ENCODE measurements at places on chromosomes 13 and 19.

GRCh38 chr13:91904005-91904404, 505.6 kb downstream of the GPC5 start:
- no peak for DNase-seq

GRCh38 chr19:16671652-16672274, 10.8 kb downstream of the TMEM38A start:
- no peak for DNase-seq

DNA sequence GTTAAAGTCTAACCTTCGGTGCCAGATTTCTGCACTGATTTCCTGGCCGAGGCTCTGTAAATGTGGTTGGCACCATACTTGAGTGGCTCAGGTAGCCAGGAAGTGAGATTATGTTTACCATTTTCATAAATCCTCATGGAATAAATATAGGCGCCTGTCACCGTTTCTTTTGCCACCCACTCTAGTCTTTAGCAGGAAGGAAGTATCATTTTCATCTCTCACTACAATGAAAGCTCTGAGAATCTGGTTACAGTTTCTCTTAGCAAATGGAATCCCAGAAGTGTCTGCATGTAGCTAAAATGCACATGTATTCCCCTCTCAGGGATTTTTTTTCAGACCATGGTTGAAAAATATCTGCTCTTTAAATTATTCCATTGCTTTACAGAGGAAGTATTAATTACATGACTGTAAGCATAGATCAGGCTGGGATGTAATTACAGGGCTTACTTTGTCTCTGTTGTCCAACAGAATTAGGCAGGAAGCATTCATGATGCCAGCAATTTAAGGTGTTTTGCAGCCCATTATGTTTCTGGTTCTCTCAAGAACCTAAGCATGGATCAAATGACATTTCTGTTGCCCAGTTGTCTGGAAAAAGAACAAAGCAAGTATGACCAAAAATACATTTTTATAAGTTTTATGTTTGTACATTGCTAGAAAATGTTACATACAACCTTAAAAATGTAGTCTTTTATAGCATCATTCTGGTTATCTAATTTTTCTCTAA, 221.7 kb upstream of the SPRY2 start:
- no peak for DNase-seq

GRCh38 chr19:13670846-13671245, 93.5 kb upstream of the MRI1 start:
- no peak for DNase-seq

GRCh38 chr13:41312176-41312500, 1.1 kb downstream of the NAA16 start:
- peak; percentile 53 for DNase-seq

DNA sequence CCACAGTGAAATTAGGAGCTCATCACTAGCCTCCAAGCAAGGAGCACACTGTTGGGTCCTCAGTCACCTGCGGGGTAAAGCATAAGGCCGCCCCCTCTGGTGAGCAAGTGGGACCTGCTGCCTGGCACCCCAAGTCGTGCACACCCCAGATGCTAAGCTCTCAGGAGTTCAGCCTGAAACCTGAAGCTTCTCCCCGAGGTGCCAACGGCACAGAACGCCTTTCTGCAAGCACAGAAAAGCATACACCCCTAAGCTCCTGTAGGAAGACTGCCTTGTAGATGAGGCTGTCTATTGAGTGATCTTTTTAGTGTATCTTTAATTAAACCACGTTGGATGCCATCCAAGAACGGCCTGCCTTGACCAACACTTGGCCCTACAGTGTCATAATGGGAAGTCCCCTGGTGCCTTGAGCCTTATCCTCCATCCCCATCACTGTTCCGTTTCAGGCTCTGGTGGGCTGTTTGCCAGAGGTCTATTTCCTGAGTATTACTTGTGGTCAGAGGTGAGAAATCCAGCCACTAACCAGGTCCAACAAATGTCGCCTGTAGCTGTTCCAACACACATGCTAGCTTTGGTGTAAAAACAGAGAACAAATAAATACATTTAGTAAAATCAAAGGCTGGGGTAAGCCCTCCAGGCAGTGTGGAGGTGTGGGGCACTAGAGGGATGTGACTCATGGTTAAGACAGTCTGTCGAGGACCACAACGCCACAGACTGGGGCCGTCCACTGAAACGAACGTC, 44.8 kb downstream of the C13orf42 start:
- DNase-seq: peak; percentile 19

- no peak for DNase-seq
Observed at GRCh38 chr13:106494506-106494905, 41.0 kb downstream of the EFNB2 start.

- DNase-seq: peak; percentile 5
Observed at GRCh38 chr13:95713651-95714050, 36.7 kb downstream of the DNAJC3 start.

- DNase-seq: no peak
Observed at GRCh38 chr13:104837756-104838155, 1697.7 kb downstream of the EFNB2 start.

GRCh38 chr19:1747285-1748114, 5.8 kb upstream of the ONECUT3 start:
- peak; percentile 91 for DNase-seq

DNA sequence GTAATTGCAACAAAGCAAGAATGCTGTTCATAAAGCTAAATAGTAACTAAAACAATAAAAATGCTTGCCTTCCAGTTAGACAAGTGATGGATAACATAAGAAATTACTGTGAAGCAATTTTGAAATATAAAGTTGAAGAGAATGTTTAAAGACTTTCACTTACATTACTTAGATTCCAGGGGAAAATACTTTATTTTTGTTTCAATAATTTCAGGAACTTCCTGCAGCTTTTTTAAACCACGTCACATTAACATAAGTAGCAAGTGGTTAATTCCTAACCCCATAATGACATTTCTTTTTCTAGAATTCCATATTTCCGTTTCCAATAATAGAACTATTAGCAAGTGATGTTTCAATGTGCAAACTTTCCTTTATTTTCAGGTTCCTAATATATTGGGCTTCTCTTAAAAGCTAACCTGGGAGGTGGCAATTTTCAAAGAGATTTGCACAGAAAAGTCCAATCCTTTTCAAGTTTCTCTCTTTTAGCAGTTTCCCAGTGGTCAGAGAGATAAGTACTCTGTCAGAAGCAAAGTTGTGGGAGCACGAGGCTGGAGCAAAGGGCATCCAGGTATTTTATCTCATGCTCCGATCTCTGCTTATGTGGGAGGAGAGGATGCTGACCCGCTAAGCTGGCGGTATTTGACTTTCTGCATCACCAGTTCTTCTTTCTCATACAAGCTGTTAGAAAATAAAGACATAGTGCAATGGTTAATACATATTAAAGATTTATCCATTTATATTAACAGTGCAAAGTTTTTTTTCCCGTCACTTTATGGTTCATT, 1025.3 kb downstream of the EFNB2 start:
- DNase-seq: no peak

GRCh38 chr13:84985860-84986259, 813.4 kb downstream of the SLITRK6 start:
- no peak for DNase-seq

DNA sequence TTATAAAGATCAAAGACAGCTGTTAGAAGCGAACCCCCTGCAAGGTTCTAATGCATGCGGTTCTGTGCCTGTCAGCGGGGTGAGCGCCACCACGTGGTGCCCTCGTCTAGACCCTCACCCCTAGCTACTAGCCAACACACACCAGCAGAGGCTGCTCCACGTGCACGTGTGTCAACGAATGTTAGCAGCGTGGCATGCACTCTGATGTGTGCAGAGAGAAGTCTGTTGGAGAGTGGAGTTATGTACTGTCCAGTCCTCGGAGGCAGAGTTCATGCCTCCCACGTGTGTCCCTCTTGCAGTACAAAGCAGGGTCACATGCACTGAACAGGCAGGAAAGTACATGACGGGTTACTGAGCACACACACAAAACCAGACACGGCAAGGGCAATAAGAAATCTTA, 75.0 kb upstream of the SLC15A1 start:
- DNase-seq: no peak

- no peak for DNase-seq
Observed at GRCh38 chr19:11069561-11069960, 19.7 kb upstream of the LDLR start.

- DNase-seq: no peak
Observed at GRCh38 chr13:37729876-37730275, 131.3 kb upstream of the POSTN start.

DNA sequence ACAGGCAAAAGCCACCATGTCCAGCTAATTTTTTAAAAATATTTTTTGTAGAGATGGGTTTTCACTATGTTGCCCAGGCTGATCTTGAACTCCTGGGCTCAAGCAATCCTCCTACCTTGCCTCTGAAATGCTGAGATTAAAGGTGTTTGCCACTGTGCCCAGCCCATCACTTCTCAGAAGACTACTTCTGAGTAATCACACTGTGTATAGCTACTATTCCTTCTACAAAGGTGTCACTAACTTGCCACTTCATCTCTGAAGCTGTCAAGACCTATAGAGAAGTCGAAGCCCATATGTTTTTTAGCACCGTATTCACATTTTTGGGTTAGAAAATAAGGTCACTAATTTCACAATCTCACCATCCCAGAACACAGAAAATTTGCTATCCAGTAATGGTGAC, 36.0 kb upstream of the FNDC3A start:
- no peak for DNase-seq

DNA sequence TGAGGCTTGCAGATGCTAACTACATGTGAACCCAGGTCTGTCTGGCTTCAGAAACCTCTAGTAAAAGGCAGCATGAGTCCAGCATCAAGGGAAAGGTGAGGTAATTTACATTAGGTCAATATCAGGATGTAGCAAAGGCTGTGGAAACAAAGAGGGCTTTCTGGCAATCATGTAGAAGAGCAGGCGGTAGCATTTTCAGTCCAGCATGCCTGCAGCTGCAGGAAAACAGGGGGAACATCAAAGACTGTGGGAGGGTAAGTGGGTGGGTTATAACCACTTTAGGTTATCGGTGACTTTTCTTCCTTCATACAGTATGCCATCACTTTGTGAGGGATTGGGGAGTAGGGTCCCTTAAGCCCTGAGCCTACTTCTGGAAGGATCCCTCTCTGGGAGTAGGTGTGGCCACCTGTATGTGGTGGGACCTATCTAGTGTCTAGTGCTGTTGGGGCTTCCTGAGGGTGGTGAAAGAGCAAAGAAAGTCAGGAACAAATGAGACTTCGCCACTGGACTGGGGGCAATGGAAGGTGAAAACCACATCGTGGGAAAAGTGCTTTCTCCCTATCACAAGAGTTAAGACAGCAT, 10.8 kb downstream of the SUGP2 start:
- no peak for DNase-seq

GRCh38 chr19:56333506-56333905, 18.9 kb upstream of the ZSCAN5A start:
- peak; percentile 55 for DNase-seq

GRCh38 chr19:35142606-35143230, 337 bp upstream of the FXYD7 start:
- DNase-seq: peak; percentile 68

- DNase-seq: no peak
Observed at GRCh38 chr13:95185851-95186250, 115.4 kb downstream of the ABCC4 start.

- DNase-seq: no peak
Observed at GRCh38 chr13:114204894-114205293, 25.8 kb downstream of the CFAP97D2 start.

- no peak for DNase-seq
Observed at GRCh38 chr19:19538785-19539166, 711 bp downstream of the CILP2 start.
